ENCODE measurements at places on chromosomes 7 and 10. TPM values are rescaled to one million over a fixed set of nuclear protein-coding genes. Genes with fewer than 3 reads are reported as not detected.

DNA sequence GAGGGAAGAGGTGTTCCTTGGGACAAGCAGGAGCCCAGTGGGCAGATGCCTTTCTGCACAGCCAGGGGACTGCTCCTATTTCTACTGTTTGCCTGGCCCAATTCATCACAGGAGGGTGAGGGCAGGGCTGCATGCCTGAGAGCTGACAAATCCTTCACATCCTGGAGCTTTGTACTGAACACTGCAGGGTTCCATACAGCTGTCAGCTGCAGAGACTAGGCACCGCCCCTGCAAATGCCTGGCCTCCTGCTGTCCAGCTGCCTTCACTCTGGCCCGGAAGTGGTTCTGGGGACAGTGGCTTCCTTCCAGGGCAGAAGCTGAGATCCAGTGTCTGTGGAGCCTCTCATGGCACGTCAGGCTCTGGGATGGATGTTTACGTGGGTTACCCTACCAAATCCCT, 470.7 kb downstream of the DNAJB6 start:
- H3K36me3 ChIP-seq: no peaks in the 10 kb centered on the region
- H3K4me3 ChIP-seq: no peak overlapping the region
- no peaks in the 10 kb centered on the region for H3K27me3 ChIP-seq
- H3K27ac ChIP-seq: no peak overlapping the region

DNA sequence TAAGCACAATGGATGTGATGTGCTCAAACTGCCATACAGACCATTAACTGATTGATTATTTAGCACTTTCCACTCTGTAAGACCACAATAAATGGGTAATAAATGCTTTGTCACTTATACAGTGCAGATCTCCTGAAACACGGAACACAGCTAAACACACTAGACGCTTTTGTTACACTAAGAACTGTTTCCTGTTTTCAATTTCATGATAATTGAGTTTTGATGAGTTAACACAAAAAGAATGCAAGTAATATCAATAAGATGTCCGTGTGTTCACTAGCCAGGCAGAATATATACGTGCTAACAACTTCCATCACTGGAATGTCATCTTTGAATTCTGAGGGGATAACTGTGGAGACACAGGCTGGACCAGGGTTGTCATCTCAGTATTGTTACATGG, 178.8 kb downstream of the SKAP2 start:
- H3K4me3 ChIP-seq: no peak overlapping the region
- no peaks in the 10 kb centered on the region for H3K36me3 ChIP-seq
- H3K27ac ChIP-seq: no peak overlapping the region
- no peaks in the 10 kb centered on the region for H3K4me1 ChIP-seq

DNA sequence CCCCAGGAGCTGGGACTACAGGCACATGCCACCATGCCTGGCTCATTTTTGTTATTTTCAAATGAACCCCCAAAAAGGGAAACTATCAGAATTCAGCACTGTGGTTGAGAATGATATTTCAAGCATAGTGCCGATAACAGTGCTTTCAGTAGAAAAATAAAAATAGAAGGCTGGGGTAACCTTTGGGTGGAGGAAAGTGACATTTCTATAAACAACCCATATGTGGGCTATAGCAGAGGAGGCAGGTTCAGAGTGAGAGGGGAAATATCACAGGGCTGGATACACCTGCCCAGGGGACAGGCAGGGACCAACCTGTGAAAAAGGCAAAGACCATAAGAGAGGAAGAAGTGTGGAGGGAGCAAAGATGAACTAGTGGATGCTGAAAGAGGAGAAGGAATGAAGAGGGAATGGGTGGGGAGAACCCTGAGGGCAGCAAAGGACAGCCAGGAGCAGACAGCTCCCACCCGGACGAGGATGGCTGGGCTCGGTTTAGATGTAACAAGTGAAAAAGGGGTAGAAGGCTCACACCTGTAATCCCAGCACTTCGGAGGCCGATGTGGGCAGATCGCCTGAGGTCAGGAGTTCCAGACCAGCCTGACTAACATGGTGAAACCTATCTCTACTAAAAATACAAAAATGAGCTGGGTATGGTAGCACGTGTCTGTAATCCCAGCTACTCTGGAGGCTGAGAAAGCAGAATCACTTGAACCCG, 56.5 kb downstream of the MAP3K8 start:
- H3K36me3 ChIP-seq: peaks cover 10% of the 10 kb centered on the region
- DNase-seq: no peak
- peaks cover 66% of the 10 kb centered on the region for H3K4me1 ChIP-seq
- H3K27ac ChIP-seq: no peak overlapping the region
- H3K4me3 ChIP-seq: no peak overlapping the region

GRCh38 chr7:54992871-54993475, 25.8 kb upstream of the EGFR start:
- no peak overlapping the region for H3K4me3 ChIP-seq
- no peak for DNase-seq
- no peak overlapping the region for H3K27ac ChIP-seq
- peaks cover 7% of the 10 kb centered on the region for H3K4me1 ChIP-seq
- no peaks in the 10 kb centered on the region for H3K36me3 ChIP-seq

GRCh38 chr10:79488336-79488735, 24.0 kb upstream of the EIF5AL1 start:
- peaks cover 6% of the 10 kb centered on the region for H3K27me3 ChIP-seq
- H3K4me3 ChIP-seq: no peak overlapping the region
- H3K36me3 ChIP-seq: no peaks in the 10 kb centered on the region
- no peak for DNase-seq

- H3K36me3 ChIP-seq: no peaks in the 10 kb centered on the region
- H3K4me3 ChIP-seq: no peak overlapping the region
- DNase-seq: no peak
- peaks cover 5% of the 10 kb centered on the region for H3K4me1 ChIP-seq
Measured at GRCh38 chr10:4254101-4254994, 469.3 kb upstream of the KLF6 start.

DNA sequence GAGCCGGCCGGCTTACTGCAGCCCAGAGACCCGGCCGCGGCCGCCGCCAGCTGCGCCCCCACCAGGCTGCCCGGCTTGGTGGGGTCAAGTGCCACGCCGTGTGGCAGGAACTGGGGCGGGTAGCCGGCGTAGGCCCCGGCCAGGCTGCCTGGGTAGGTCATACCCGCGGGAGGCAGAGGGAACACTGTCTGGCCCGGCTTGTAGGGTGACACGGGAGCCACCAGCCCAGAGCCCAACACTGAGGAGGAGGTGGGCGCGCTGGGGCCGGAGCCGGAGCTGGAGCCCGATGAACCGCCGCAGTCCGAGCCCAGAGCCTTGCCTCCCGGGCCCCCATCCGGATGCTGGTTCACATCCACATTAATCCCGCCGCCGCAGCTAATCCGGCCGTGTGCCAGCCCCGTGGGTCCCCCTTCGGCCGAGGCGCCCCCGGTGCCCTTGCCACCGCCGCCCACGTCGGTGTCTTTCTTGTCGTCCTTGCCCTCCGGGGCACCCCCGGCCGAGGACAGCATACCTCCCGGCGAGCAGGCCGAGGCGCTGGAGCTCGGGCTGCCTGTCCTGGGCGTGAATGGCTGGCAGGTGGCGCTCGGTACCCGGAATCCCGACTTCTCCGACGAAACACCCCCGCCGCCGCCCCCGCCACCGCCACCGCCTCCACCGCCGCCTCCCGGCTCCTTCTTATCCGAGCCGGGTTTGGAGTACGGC, 2.0 kb downstream of the ZNF503 start:
- H3K4me1 ChIP-seq: peaks cover 39% of the 10 kb centered on the region
- H3K36me3 ChIP-seq: peaks cover 3% of the 10 kb centered on the region
- H3K4me3 ChIP-seq: peak overlapping the region; percentile 67
- H3K27me3 ChIP-seq: peaks cover 57% of the 10 kb centered on the region
- peak; percentile 65 for DNase-seq

GRCh38 chr10:9796564-9796963, 1221.1 kb upstream of the CELF2 start:
- no peak overlapping the region for H3K27ac ChIP-seq
- no peak for DNase-seq
- H3K4me3 ChIP-seq: no peak overlapping the region
- H3K4me1 ChIP-seq: no peaks in the 10 kb centered on the region

GRCh38 chr10:10872035-10872673, 145.5 kb upstream of the CELF2 start:
- H3K36me3 ChIP-seq: no peaks in the 10 kb centered on the region
- H3K4me3 ChIP-seq: no peak overlapping the region
- no peak for DNase-seq
- no peak overlapping the region for H3K27ac ChIP-seq

- no peak overlapping the region for H3K4me3 ChIP-seq
- no peak overlapping the region for H3K27ac ChIP-seq
- peaks cover 22% of the 10 kb centered on the region for H3K4me1 ChIP-seq
- DNase-seq: no peak
- H3K27me3 ChIP-seq: peaks cover 5% of the 10 kb centered on the region
- peaks cover 2% of the 10 kb centered on the region for H3K36me3 ChIP-seq
Measured at GRCh38 chr7:151313857-151314256, 27.8 kb upstream of the NUB1 start.

- H3K4me1 ChIP-seq: peaks cover 38% of the 10 kb centered on the region
- H3K36me3 ChIP-seq: peaks cover 80% of the 10 kb centered on the region
- H3K27me3 ChIP-seq: no peaks in the 10 kb centered on the region
Measured at GRCh38 chr10:6581778-6582228, 1.7 kb upstream of the PRKCQ start.

GRCh38 chr7:1050956-1051690, 6.8 kb downstream of the GPR146 start:
- peaks cover 55% of the 10 kb centered on the region for H3K4me1 ChIP-seq
- DNase-seq: no peak
- H3K36me3 ChIP-seq: no peaks in the 10 kb centered on the region
- no peaks in the 10 kb centered on the region for H3K27me3 ChIP-seq
- H3K27ac ChIP-seq: no peak overlapping the region

The SAP25 gene
- 29.8 TPM for total RNA-seq

All from activated CD8-positive, alpha-beta T cell treated with anti-CD3 and anti-CD28 coated beads, Interleukin-2, amount 10 ng/mL, durations not matched to agents 7 days and 5 days (primary cell).